ENCODE measurements at places on chromosomes 7 and 10. TPM values are rescaled to one million over a fixed set of nuclear protein-coding genes. Genes with fewer than 3 reads are reported as not detected.

Gene GRK5
- 14.8 TPM for total RNA-seq

Gene CRHR2
- total RNA-seq = not detected

Gene DOCK4
- total RNA-seq = 0.31 TPM

Gene TMED4
- total RNA-seq = 76.2 TPM

Gene FLNC
- total RNA-seq = 0.14 TPM

Gene TMEM236
- 0.11 TPM for total RNA-seq

Gene ANKRD7
- 1.4 TPM for total RNA-seq

Gene MYOF
- total RNA-seq = 4.9 TPM

Gene PPP1R17
- total RNA-seq = not detected
